ENCODE measurements at places on chromosomes 1 and 21. TPM values are rescaled to one million over a fixed set of nuclear protein-coding genes. Genes with fewer than 3 reads are reported as not detected.
A peak's percentile ranks its signal among the peaks of the same experiment; 100 is the strongest.

Gene NUP210L
- not detected for total RNA-seq

DNA sequence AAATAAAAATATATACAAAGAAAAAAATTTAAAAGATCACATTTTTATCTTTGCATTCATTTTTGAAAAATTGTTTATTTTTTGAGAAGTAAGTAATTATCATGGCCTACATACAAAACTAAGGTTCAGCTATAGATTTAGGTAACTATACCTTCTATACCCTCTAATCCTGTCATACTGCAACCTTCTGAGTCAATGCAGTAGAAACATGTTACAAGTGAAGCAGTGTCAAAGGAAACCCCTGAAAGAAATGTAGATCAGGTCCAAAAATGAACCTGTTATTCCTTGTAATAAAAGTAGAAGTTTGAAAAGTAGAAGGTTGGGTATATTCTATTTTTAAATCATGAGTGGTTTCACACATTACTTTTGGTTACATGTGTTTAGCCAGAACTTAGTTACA lies 51.3 kb downstream of the PTGS2 start:
- no peak overlapping the region for H3K27ac ChIP-seq
- peaks cover 9% of the 10 kb centered on the region for H3K4me1 ChIP-seq
- DNase-seq = no peak
- no peak overlapping the region for H3K4me3 ChIP-seq
- H3K36me3 ChIP-seq = no peaks in the 10 kb centered on the region
- no peaks in the 10 kb centered on the region for H3K27me3 ChIP-seq

GRCh38 chr1:108059945-108060344 lies 95.0 kb upstream of the VAV3 start:
- no peak overlapping the region for H3K27ac ChIP-seq
- no peak overlapping the region for H3K4me3 ChIP-seq
- no peak for DNase-seq
- peaks cover 24% of the 10 kb centered on the region for H3K4me1 ChIP-seq
- no peaks in the 10 kb centered on the region for H3K27me3 ChIP-seq

Gene MIXL1
- 6.4 TPM for total RNA-seq

DNA sequence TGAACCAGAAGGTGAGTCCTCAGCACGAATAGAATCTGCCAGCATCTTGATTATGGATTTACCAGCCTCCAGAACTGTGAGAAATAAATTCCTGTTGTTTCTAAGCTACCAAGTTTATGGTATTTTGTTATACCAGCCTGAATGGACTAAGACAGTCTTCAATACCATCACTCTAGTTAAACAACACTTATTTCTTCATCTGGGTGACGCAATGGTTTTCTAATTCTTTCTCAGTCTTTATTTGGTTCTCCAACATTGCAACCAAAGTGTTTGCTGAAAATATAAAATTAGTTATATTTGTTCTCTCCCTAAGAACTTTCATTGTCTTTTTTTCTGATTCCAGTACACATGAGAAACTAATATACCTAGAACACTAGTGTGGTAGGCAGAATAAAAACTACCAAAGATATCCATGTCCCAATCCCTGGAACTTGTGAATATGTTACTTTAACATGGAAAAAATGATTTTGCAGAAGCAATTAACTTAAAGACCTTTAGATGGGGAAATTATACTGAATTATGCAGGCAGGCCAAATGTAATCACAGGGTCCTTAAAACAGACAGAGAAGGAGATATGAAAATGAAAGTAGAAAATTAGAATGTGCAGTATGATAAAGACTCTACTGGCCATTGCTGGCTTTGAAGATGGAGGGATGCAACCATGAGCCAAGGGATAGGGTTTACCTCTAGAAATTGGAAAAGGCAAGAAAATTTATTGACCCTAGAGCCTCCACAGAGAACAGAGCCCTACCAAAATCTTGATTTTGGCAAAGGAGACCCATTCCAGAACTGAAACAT lies 1115.1 kb downstream of the PLA2G4A start:
- H3K27me3 ChIP-seq = no peaks in the 10 kb centered on the region
- no peak overlapping the region for H3K4me3 ChIP-seq
- H3K4me1 ChIP-seq = peaks cover 5% of the 10 kb centered on the region
- no peak overlapping the region for H3K27ac ChIP-seq

DNA sequence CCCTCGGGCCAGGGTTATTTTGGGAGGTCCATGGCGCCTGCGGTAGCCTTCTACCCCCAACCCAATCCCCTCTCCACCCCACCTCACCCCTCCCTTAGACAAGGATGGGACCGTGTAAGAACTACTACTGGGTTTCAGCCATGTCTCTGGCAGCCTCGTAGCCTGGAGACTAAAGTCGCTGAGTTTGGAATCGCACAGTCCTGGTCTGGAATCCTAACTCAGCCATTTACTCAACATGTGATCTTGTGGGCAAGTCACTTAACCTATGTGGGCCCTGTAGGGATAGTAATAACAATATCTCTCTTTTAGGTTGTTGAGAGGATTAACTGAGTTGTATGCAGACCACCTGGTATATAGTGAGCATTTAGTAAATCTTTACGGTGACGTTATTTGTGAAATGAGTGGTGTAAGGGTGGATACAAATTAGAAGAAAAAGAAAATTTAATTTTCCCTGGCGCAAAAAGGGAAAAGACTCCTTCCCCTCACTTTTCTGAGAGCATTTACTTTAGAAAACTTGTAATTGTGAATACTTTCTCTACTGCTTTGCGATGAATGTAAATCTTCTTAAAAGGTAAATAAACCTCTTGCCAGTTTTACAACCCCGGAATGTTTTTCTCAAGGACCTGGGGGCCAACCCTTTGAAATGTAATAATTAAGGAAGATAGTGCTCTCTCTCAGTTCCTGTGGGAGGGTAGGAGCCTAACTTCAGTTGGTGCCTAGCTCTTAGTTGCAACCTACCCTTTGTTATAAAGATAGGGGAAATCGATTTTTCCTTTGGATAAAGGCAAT lies 615 bp upstream of the MRPS15 start:
- peak overlapping the region; percentile 95 for H3K27ac ChIP-seq
- H3K36me3 ChIP-seq = peaks cover 18% of the 10 kb centered on the region
- peak overlapping the region; percentile 94 for H3K4me3 ChIP-seq
- peak; percentile 29 for DNase-seq
- peaks cover 16% of the 10 kb centered on the region for H3K4me1 ChIP-seq

GRCh38 chr1:10528066-10529014 lies 53.6 kb downstream of the PEX14 start:
- no peak overlapping the region for H3K27ac ChIP-seq
- H3K27me3 ChIP-seq = no peaks in the 10 kb centered on the region
- peak overlapping the region; percentile 53 for H3K4me3 ChIP-seq
- peaks cover 56% of the 10 kb centered on the region for H3K4me1 ChIP-seq
- no peaks in the 10 kb centered on the region for H3K36me3 ChIP-seq

DNA sequence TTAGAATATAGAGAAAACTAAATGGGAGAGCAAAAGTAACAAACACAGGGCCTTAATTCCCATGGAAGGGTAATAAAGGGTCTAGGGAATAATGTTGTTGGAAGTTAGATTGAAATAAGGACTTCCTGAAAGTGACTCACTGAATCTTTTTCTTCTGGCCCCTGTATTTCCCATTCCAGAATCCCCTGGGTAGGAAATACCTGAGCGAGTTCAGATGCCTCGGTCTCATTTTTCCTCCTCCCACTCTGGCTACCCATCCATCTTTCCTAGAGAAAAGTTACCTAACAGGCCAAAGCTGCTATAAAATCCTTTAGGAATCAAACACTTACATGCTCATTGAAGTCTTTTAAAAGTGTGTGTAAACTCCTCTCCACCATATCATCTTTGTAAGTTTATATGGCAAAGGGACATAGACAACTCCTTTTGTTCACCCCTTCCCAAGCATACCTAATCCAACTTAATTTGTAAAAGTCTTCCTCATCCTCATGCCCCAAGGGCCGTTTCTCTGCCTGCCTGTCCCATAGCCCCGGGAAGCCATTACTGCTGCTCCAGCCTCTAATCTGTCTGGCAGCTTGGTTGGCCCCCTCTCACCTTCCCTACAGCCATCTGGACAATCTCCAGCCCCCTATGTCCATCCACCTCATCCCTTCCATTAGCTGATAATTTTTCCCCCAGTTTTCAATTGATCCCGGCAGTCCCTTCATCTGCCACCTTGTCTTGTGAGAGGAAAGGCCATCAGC lies 3.3 kb upstream of the MEF2D start:
- H3K4me3 ChIP-seq = peak overlapping the region; percentile 60
- peaks cover 51% of the 10 kb centered on the region for H3K4me1 ChIP-seq
- no peaks in the 10 kb centered on the region for H3K36me3 ChIP-seq
- DNase-seq = no peak
- H3K27ac ChIP-seq = peak overlapping the region; percentile 99

DNA sequence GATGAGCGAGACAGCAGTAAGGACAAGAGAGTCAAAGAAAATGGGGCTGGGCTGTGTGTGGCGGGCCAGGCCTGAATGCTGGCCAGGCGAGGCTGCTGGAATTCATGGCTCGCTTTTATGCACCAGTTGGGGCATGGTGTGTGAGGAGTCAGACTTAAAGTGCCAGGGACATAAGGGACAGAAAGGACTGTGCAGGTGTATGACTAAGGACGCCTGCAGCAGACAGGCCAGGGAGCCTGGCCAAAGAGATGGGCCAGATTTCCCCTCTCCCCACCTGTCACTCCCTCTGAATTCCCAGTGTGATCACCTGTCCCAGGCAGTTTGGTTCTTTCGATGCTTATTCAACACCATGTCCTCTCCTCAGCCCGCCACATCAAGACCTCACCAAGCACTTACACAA lies 16.9 kb upstream of the SMIM12 start:
- H3K27ac ChIP-seq = no peak overlapping the region
- no peaks in the 10 kb centered on the region for H3K36me3 ChIP-seq
- 0 out of 2 replicates have a peak, but pooled peaks cover 3% of the 10 kb centered on the region for H3K4me1 ChIP-seq
- no peaks in the 10 kb centered on the region for H3K27me3 ChIP-seq
- no peak overlapping the region for H3K4me3 ChIP-seq
- no peak for DNase-seq

Gene FLAD1
- 71.1 TPM for total RNA-seq

GRCh38 chr1:154326546-154327465 lies 1.5 kb downstream of the ATP8B2 start:
- H3K36me3 ChIP-seq = peaks cover 14% of the 10 kb centered on the region
- peaks cover 33% of the 10 kb centered on the region for H3K4me1 ChIP-seq
- no peak for DNase-seq
- peaks cover 4% of the 10 kb centered on the region for H3K27me3 ChIP-seq
- H3K27ac ChIP-seq = peak overlapping the region; percentile 92
- H3K4me3 ChIP-seq = peak overlapping the region; percentile 93

- no peak overlapping the region for H3K4me3 ChIP-seq
- H3K36me3 ChIP-seq = no peaks in the 10 kb centered on the region
- no peak for DNase-seq
These were observed 413.1 kb downstream of the PTPRU start for GRCh38 chr1:29649189-29650040.

DNA sequence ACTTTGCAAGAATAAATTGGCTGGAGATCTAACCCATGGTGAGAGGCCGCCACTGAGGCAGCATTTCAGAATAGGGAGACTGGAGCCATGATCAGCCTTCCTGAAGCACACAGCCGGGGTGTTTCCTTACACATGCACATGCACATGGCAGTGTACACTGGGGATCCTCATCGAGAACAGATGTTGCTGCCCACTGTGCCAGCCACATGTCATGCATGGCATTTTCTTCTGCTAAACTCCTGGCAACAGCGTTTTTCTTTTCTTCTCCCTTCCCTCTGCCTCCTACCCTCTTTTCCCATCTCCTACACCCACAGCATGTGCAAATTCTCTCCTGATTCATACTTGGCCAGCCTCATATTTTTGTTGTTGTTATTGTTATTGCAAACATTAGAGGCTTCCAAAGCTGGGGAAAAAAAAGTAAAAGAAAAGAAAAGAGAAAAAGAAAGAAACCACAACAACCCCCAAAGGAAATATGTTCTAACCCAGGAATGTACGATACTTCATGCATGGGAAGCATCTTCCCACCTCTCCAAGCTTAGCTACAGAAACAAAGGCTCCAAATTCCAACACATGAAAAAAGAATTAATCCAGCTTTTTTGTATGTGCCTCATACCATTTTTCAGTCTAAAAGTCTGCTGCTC lies 344.0 kb downstream of the ASTN1 start:
- H3K36me3 ChIP-seq = no peaks in the 10 kb centered on the region
- H3K4me3 ChIP-seq = no peak overlapping the region
- H3K27me3 ChIP-seq = no peaks in the 10 kb centered on the region
- H3K27ac ChIP-seq = no peak overlapping the region

All from WTC11 (cell line).